ENCODE measurements at places on chromosomes 6 and 20.

DNA sequence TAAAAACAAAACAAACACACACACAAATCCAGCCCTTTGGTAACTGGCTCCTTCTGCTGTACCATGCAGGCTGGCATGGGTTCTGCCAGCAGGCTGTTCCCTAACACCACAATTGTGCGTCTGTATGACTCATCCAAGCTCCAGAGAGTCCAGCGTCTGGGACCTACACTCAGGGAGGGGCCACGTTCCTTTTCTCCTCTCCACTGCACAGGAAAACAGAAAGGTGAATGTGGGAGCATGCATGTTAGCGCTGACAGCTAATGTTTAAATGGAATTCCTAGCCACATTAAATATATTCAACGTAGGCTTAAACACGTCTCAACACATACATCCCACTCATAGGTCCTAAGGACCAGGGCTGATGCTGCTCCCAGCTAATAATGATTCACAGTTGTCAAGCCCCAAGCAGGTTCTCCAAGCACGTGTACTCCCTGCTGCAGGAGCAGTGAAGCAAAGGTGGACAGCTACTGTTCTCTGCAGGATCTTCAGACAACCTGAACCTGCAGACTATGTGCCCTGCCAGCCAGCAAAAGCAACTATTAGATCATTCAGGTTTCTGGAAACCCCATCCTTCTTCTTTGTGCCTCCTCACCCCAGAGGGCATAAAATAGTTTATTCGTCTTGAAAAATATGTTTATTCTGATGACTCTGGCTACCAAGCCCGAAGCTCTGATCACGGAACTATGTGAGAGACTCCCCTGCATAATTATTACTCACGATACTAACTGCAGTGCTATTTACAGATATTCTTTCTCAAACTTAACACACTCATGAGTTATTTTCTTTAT lies 20.9 kb downstream of the MAP1LC3A start:
- DNase-seq: peak; percentile 70

GRCh38 chr6:13357551-13358075 lies 29.3 kb upstream of the TBC1D7 start:
- DNase-seq: no peak

DNA sequence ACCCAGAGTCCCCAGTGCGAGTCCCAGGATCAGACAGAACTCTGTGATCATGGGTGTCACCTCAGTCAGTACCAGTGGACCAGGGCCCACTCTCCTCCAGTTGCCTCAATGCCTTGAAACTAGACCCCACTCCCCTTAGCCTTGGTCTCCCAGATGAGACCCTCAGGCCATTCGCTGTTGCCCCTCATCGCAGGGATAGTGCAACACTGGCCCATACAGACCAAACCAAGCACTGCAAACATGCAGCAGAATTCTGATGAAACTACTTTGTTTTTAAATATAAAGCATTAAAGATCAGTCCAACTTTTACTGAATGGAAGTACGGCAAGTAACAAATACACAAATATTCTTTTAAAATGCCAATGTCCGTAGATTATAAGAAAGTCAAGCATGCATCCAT lies 101.2 kb upstream of the NT5E start:
- no peak for DNase-seq

- peak; percentile 72 for DNase-seq
These were observed at the start of gene CPXM1 for GRCh38 chr20:2800521-2801285. TSS of gene CPXM1 (minus strand) at chr20:2800627. CDS start at chr20:2800572, 55 bp downstream.

DNA sequence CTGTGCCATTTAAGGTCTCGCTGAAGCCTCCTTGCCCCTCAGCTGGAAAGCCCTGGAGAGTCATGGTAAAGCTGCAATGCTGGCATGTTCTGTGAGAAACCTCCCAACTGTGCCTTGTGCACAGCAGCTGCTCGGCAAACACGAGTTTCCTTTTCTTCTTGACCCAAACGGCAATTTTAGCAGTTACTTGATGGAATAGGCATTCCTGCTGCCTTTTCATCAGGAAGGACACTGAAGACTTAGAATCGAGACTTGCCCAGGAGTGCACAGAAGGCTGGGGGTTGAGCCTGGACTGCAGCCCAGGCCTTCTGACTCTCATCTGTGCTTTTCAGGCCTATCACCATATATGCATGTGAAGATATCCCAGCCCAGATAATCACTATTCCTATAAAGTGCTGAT lies 28.7 kb upstream of the CLDN20 start:
- DNase-seq: no peak

Measured in stomach (tissue), 19 donors.